Omental fat pad (tissue), 4 donors: ENCODE measurements at places on chromosomes 16 and 17. TPM values are rescaled to one million over a fixed set of nuclear protein-coding genes. Genes with fewer than 3 reads are reported as not detected.

Gene AATF
- 36.3 TPM for total RNA-seq

Gene UNC13D
- 27.1 TPM for total RNA-seq

Gene MYH2
- total RNA-seq: not detected

Gene CCNF
- total RNA-seq: 2.9 TPM

Gene CPHXL
- not detected for total RNA-seq

Gene ZG16B
- not detected for total RNA-seq

Gene SNX20
- total RNA-seq: 2.2 TPM

Gene OTOA
- total RNA-seq: 0.28 TPM

Gene EPX
- not detected for total RNA-seq

Gene TBC1D28
- total RNA-seq: not detected

Gene CA5A
- total RNA-seq: not detected

Gene CACNG3
- not detected for total RNA-seq

Gene CES2
- 25.1 TPM for total RNA-seq

Gene MFAP4
- 96.4 TPM for total RNA-seq

Gene VTN
- total RNA-seq: 82.4 TPM

Gene PNMT
- 16.7 TPM for total RNA-seq

Gene UBE2G1
- total RNA-seq: 41.8 TPM

Gene HCRT
- not detected for total RNA-seq

Gene HSD17B1
- 4.7 TPM for total RNA-seq

Gene CDC6
- 4.3 TPM for total RNA-seq

Gene CCL17
- total RNA-seq: not detected

Gene SLFN14
- total RNA-seq: not detected

Gene DPEP2
- total RNA-seq: 8.7 TPM

Gene C1QBP
- 92.2 TPM for total RNA-seq

Gene COIL
- 13.4 TPM for total RNA-seq

Gene FASN
- total RNA-seq: 526 TPM

Gene MEAK7
- total RNA-seq: 6.4 TPM

Gene ANKS3
- total RNA-seq: 24.1 TPM

Gene DNAAF1
- total RNA-seq: not detected
